Stimulated activated CD8-positive, alpha-beta memory T cell treated with anti-CD3 and anti-CD28 coated beads, Interleukin-12 subunit alpha, Interleukin-12 subunit beta, amount 100 ng/mL, for 4 hours (primary cell): ENCODE measurements at places on chromosomes 5 and 9.

DNA sequence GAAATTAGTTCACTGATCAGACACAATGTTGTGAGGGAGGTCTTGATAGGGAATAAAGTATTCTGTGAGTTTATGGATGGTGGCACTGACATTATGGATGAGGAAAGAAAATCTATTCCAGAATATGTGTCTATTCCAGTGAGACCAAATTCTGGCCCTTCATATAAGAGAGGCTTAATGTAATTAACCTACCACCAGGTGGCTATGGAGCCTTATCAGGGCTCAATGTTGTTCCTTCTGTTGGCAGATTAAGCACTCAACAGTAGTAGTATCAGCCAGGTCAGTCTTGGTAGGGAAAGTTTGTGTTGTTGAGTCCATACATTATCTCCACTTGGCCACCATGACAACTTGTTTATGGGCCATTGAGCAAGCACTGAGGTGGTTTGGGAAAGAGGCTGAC is 41.7 kb upstream of the BARX1 start:
- DNase-seq: no peak

DNA sequence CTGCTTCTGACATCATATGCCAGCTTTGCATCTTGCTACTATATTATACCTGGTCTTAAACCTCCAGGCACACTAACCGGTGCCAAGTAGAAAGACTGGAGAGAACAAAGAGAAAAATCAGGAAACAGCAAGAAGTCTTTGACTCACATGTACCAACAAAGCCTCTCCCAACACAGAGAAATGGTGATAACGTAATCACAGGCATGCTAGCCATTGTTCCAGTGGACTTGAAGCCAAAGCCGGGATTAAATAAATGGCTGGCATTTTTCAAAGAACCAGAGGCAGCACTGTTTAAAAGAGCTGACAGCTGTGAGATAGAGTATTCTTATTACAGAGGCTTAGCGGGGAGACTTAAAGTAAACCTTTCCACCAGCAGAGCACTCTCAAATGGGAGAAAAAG is 148.4 kb upstream of the NFIL3 start:
- DNase-seq: no peak

DNA sequence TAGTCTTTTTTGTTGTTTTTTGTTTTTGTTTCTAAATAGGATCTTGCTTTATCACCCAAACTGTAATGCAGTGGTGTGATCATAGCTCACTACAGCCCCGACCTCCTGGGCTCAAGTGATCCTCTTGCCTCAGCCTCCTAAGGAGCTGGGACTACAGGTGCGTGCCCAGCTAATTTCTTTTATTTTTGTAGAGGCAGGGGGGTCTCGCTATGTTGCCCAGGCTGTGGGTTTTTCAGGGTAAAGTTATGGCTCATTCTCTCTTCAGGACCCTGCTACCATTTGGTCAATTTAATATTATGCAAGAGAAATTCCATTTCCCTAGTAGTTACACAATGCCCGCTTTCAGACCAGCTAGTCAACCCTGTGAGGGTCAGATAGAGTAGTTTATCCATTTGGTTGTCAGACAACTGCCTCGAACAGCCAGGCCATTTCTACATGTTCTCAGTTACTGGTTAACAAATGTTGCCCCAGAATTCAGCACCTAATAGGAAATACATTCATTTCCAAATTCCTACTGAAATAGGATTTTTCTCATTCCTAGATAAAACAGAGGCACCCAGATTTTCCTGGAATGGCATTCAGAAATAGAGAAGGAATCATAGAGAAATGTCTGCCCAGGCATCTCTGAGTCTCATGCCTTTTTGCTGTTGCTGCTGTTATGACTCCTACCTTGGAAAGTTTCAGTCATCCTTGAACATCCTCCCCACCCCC is 6.4 kb upstream of the GLIS3 start:
- no peak for DNase-seq

GRCh38 chr5:150103678-150104549 is 17.6 kb upstream of the CSF1R start:
- no peak for DNase-seq
